ENCODE measurements at places on chromosomes 7 and 10.

DNA sequence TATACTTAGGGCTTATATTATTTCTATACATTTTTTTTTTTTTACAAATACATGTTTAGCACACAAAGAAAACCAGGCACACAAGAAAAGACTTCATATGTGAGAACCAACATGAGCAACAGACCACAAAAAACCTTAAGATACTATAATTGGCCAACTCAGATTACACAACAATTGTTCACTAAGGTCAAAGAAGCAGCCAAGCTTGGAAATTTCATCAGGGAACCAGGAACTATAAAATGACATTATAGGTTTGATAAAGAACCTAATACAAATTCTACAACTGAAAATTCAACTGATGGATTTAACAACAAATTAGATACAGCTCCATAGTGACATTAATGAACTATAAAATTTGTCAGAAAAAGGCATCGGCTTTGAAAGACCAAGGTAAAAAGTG lies 4.4 kb upstream of the LUC7L2 start:
- DNase-seq = no peak

- DNase-seq = no peak
Measured at GRCh38 chr7:22442187-22442881, 57.7 kb downstream of the STEAP1B start.

DNA sequence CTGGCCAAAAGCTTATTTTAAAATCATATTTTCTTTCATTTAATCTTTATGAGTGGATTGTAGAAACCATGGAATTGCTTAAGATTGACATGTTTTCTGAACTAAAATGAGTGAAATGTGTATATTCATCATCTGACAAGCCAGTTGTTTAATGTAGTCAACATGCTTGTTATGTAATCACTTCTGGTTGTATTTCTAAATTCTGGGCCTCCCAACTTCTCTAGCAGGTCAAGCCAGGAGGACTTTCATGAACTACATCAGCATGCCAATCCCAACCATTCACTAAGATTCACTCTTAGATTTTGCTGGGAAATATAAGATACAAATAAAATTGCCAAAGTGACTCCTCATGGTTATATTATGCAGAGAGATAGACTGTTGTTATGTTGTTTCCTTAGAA lies 21.1 kb upstream of the MAP3K8 start:
- no peak for DNase-seq

DNA sequence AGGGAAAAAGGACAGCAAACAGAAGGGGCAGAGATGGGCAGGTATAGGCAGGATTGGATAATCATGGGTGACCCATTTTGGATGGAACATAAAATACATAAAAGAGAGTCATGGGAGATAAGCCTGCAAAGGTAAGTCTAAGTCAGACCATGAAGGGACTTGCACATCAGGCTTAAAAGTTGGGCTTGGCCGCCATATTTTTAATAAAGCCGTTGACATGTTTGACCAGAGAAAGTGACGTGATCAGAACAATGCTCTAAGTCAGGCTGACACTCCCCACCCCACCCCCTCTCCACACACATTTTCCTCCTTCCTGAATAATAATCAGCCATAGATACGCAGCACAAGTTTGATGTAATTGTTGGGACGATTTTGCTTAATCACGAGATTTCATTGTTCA lies 54.0 kb downstream of the MRPL32 start:
- no peak for DNase-seq

DNA sequence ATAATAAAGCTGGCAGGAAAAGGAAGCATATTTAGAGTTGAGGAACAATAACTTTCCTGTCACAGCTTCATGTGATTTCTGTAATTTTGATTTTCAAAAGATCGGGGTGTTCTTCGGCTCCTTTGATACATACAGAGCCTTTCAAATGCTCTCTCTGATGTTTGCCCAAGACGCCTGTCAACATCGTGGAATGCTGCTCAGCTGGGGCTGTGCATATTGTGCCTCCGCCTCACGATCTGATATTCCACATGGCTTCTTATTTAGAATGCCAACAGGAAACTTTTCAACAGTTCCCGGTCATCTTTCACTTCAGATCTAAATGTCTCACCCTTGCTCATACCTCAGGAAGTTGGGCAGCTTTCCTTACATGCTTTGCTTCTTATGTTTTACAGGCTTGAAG lies 7.3 kb downstream of the NPY start:
- no peak for DNase-seq
